HTR-8/SVneo (cell line): ENCODE measurements at places on chromosomes 4 and X.

GRCh38 chrX:378443-378842, 8.3 kb downstream of the PPP2R3B start:
- DNase-seq = no peak

DNA sequence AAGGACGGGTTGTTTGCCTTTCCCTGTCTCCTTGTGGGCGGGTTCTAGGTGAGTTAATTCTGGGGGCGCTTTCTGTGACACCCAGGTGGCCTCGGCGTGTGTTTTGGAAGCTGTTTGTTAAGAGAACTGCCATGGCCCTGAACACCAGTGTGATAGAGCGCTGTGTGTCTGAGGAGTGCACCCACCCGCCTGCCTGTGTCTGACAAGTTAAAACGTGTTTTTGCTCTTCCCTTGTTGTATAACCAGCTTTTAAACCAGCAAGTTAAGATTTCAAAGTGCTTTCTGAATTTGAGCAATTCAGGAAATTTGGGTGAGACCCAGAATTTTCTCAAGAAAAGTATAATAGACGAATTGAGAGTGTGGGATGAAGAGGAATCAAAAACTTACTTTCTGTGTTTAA, 55.2 kb upstream of the HGFAC start:
- DNase-seq = no peak

GRCh38 chr4:80362578-80363181, 27.1 kb downstream of the CFAP299 start:
- DNase-seq = no peak

DNA sequence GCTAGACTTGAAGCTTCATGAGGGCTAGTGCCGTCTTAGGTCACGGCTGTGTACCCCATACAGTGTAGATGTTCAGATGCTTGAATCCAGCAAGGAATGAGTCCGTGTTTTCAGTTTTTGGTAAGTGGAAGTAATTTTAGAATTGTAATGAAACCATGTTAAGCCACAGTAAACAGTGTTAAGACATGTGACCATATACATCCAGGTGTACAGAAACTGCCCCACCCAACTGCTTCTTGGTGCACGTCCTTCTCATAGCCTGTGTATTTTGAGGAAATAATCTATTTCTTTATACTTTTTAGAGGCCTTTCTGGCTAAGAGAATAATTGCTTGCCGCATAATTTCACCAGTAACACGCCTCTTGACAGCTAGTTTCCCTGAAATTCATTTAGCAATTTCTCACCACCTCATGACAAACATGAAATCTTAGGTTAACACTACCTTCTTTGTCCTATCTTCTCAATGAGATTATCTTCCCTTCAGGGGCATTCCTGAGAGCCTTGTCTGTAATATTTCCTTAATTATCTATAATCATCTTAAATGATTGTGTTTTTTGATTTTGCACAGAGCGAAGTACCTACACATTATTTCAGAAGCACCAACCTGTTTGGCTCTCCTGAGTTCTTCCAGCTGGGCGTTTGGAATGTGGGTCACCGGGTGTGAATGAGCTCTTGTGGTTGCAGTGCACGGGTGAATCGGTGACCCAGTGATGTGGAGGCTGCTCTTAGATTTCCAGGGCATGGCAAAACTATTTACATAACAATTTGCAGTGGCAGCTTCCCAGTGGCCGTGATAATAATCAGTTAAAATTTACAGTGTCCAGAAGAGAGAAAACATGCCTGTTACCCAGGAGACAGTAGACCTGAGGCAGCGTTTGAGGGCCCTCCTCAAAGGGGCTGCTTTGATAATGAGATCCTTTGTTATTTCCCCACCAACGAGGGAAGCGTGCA, 50.2 kb upstream of the TADA2B start:
- no peak for DNase-seq

DNA sequence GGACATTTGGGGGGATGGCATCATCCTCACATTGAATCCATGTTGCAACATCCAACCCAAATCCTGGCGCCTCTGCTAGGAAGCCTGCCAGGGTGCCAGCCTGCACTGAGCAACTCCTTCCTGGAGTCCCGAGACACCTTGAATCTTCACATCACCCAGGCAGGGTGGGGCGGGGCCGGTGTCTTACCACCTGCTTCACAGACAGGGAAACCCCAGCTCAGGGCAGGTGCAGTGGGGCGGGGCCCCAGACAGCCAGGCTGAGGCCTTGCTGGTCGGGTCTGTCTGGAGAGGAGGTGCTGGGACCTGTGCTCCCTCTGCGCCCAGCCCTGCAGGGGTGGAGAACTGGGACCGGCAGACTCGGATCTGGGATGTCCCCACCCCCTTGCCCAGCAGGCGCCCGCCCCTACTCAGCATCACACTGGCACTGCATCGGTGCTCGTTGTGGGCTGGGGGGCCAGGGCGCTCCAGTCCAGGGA, 31.5 kb upstream of the HTRA3 start:
- DNase-seq = no peak

GRCh38 chr4:6262847-6263487, 6.7 kb upstream of the WFS1 start:
- no peak for DNase-seq

- no peak for DNase-seq
Observed at GRCh38 chrX:85569096-85569495, 189.6 kb upstream of the POF1B start.

DNA sequence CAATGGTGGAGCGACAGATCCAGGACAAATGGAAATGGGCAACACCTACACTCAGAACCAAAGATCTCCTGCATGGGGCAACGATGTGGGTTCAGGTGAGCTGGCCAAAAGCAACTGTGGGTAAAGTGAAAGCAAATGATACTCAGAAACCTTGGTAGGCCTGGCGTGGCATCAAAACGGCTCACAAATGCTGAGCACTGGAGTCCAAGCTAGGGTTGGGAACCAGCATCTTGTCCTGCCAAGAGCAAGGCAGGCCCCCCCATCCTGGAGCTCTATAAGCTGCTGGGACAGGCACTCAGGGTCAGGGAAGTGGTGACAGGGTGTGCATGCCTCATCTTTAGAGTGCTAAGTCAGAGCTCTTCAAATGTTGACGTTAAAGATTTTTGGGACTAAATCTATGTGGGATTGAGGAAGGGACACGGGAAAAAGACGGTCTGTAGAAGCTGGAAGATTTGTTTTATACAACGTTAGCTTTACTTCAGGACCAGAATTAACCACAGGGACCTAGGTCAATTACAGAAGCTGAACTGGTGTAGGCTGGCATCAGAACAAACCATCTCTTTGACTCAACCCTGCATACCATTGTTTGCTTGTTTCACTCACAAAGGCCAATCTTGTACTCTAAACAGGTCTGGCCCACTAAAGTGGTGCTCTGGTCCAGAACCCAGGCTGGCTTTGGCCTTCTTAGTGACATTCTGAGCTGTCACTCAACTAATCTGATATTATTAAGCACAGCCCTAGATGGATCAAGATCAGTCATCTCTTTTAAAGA, 10.7 kb downstream of the ATP8A1 start:
- DNase-seq = no peak

- no peak for DNase-seq
Observed at GRCh38 chr4:119087656-119088055, 48.0 kb upstream of the MYOZ2 start.

DNA sequence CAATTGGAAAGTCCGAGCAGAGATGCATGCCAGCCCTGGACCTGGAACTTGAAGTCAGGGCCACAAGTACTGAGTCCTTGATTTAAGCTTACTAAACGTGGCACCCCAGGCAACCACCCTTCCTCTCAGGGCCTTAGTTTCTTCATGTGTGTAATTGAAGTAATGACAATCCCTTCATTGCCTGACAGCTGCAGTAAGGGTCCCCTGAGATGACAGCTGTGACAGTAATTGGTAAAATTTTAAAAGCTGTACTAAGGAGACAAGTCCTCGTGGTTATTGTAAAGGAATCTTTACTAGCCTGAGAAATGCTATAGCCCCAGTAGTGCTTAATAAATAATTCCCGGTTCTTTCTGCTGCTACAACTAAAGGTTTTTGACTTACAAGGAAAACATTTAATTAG, 175.1 kb upstream of the RADX start:
- DNase-seq = no peak

DNA sequence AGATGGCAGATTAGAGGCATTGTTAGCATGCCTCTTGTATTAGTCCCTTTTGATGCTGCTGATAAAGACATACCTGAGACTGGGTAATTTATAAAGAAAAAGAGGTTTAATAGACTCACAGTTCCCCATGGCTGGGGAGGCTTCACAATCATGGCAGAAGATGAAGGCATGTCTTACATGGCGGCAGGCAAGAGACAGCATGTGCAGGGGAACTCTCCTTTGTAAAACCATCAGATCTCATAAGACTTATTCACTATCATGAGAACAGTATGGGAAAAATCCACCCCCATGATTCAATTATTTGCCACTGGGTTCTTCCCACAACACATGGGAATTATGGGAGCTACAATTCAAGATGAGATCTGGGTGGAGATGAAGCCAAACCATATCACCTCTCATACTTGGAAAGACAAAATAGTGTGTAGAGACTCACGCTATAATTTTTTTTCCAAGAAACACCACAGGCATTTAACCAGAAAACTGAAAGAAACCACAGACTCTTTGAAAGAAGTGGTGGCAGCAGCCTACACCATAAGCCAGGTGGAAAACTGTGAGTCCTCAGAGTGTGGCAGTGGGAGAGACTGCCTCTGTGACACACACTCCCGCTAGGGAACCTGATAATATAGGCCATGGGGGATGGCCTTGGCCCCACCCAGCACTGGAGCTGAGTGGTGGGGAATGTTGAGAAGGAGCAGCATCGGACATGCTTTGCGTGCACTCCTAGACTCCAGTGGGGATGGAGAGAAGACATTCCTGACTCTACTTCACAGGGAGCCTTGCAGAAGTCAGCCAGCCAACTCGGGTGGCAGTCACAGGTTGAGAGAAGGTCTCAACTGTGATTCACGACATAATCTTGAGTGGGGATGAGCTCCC, 51.5 kb downstream of the SLC2A9 start:
- no peak for DNase-seq

DNA sequence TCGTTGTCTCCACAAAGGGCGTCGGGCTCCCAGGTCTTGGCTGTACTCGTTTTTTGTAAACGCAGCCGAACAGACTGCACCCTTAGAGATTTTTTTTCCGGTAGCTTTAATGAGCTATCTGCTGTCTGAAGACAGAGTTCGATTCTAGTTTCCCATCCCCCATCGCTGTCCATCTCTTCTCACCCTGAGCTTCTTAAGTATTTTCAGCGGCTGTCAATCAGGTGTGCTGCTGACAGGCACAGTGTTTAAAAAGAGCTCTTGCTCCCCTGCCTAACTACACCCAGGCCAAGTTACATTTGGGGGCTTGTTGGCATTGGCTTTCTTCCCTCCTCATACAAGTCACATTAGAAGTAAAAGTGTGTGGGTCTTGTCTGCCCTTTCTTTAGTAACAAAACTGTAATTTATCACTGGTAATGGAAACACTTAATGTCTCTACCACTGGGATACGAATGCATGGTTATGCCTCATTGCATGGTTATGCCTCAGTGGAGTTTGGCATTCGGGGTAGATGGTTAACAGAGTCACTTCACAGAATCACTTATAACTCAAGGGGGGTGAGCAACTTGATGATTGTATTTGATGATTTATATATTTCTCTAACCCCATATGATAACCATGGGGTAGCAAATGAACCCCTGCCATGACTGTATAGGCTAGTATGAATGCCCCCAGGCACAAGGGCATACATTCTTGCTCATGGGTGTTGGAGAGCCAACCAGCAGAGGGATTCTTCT, 1.4 kb upstream of the ARHGAP6 start:
- no peak for DNase-seq

GRCh38 chrX:105876658-105877057, 54.3 kb downstream of the NRK start:
- no peak for DNase-seq

- DNase-seq = no peak
Observed at GRCh38 chrX:78327370-78328086, at the start of gene CYSLTR1. Gene CYSLTR1, minus strand, starts transcription at chrX:78327611. Its CDS starts 53,865 bp downstream, at chrX:78273746.
